ENCODE measurements at places on chromosomes 3 and 15.

GRCh38 chr3:178455226-178455625 lies 81.0 kb upstream of the KCNMB2 start:
- DNase-seq = no peak

- DNase-seq = no peak
Observed at GRCh38 chr3:172224560-172225214, 185.3 kb downstream of the FNDC3B start.

DNA sequence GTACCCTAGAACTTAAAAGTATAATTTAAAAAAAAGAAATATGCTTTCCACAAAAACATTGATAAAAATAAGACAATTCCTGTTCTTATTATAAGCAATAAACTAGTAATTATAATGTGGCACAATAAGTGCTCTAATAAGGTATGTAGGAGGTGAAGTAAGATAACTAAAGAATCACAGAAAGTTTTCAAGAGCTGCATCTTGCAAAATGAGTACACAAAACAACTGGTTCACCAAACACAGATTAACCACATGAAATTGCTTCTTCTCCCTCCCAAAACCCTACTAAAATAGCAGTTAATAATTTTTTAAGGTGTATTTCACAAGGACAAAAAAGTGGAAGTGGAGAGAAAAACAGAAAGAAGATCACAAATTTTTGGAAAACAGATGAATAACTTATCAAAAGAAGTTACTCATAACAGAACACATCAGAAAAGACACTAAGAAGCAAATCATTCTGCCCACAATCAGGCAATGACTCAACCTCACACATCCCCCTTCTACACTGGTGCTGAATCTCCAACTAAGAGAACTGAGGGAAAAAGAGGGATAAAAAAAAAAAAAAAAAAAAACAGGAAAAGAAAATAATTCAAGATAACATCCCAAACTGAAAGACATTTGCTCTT lies 64.2 kb downstream of the TBC1D5 start:
- DNase-seq = peak; percentile 48

DNA sequence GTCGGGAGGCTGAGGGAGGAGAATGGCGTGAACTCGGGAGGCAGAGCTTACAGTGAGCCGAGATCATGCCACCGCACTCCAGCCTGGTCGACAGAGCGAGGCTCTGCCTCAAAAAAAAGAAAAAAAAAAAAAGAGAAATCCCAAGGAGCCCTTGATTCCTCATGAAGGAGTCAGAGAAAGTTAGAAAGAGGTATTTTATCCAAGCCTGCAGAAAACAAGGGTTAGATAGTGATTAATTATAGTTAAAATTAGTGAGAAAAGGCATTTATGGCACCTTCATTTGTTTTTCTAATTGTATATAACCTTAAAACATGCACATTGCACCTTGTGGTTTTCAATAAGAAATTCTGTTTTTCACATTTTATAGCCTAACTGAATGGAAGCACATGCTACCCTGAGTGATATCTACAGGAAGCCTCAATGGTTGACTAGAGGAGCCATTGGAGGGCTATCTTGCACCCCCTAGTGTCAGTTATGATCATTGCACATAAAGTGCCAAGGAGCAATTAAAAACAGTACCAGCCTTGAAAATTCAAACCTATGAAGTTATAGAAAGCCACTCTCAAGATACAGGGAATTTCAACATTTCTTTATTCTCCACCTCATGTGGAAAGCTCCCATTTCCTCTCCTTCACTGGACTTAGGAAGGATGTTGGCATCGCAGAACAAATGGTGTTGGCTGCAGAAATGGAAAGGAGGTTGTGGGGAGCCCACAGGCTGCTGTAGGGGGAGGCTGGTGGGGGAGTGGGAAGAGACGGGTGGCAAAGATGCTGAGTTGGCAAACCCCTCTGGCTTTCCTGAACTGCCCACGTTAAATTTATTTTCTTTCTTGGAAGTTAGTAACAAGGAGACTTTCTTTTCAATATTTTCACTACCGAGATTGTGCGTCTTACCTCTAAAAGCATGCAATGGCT lies 48.5 kb downstream of the ITGA11 start:
- peak; percentile 41 for DNase-seq

- DNase-seq = no peak
Observed at GRCh38 chr3:108145578-108145977, 54.7 kb upstream of the CD47 start.

DNA sequence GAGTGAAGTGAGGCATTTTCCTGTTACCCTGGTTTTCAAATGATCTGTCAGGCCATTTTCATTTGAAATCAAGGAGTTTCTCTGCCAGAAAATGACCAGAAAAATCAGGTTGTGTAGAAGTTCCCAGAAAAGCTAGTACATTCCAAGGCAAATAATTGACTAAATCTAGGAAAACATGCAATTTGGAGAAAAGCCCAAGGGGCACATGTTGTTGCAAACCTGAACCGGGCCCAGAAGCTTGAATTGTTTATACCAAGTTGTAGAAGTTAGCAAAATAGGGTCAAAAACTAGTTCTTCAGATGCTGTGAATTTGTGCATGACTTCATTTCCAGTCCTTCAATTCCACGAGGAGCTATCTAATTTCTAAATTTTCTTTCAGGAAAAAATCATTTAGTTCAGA lies 31.0 kb downstream of the TRIM42 start:
- no peak for DNase-seq

DNA sequence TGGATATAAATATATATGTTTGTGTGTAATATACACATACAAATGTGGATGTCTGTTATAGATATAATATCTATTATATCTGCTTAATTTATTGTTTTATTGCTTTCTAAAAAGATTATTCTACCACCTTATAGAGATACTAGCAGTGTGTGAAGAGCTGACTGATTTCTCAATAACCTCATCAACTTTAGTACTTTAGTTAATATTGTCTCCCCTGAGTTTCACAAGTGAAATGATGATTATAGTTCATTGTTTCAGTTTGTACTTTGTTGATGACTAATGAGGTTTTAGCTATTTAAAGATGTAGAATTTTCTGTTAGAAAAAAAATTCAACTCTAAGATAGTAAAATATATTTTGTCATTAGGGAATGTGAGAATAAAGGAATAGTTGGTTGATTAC lies 11.4 kb downstream of the RSRC1 start:
- DNase-seq = no peak

GRCh38 chr3:48715174-48715800 lies 1.7 kb downstream of the IP6K2 start:
- peak; percentile 52 for DNase-seq

- no peak for DNase-seq
Observed at GRCh38 chr15:73385205-73385604, 16.4 kb upstream of the HCN4 start.

DNA sequence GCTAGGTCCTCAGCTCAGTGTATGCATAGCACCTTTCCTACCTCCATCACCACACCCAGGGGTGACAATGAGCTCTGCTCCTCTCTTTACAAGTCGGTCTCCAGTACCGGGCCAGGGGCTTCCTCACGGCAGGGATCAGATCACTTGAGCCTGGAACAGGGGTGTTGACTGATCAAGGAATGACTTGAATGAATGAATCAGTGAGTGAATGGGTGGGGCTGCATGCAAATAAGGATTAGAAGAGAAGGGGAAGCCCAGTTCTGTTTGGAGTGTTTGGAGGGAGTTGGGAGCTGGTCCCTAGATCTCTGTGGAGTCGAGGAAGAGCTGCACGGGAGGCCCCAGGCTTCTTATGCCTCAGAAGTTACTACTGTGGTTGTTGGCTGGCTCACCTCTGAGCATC lies 87.0 kb downstream of the TMEM266 start:
- no peak for DNase-seq

GRCh38 chr15:46467041-46467440 lies 832.2 kb downstream of the SQOR start:
- no peak for DNase-seq

DNA sequence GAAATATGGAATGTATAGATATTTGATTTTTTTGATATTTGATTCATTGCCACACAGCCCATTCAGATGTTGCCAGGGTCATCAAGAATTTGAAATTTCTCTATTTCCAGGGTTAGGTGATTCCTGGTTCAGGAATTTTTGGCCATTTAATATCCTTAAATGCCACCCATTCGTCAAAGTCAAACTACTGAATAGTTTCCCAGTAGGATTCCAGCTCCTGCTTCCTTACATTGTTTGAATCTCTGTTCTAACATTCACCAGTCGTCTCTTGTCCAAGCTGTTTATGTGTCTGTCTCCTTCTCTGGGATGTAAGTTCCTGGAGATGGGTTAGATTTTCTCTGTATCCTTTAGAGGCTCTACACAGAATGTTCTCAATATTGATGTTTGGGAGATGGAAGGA lies 124.9 kb upstream of the TLE3 start:
- DNase-seq = no peak

DNA sequence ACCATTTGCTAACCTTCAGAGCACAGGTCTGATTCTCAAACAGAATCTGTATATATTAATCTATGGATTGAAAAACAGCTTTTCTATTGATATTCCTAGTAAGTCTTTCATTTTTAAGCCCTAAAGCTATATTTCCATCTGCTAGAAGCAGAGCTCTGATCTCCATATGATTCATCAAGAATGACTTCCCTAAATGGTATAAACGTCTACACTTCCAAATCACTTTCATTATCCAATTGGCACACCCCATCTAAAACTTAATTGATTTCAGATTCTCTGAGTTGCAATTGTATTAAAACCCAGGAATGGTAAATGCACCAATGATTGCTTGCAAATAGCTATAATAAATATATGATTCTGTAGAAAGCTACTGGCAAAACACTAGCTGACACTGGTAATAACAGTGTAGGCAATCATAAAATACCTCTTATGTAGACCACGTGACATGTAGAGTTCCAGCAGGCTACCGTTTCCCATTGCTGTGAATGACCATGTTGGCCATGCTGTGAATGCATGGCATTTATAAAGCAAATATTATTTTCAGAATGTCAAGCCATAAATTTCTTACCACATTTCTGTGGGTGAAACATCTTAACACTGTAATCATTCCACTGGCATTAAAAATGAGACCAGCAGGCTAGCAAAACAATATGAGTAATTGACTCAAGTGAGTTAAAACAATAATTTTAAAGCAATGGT lies 226.0 kb downstream of the ZMAT3 start:
- no peak for DNase-seq

DNA sequence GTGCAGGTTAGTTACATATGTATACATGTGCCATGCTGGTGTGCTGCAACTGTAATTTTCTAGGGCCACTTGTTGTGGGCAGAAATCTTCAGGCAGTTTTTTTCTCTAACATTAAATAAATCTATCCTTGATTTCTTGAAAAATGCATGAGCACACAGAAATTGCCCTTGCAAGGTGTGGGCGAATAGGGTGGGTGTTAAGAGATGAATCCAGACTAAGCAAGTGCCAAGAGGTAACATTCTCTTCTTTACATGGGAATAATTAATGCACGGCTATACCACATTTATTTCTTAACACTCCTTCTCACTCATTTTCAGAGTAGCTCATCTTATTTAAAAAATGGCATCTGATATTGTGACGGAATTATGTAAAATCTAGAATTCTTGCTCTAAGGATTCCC lies 719.6 kb downstream of the AGBL1 start:
- no peak for DNase-seq

GRCh38 chr3:181726351-181727330 lies 14.9 kb downstream of the SOX2 start:
- no peak for DNase-seq

- no peak for DNase-seq
Observed at GRCh38 chr15:90262426-90262825, 3.0 kb upstream of the NGRN start.

GRCh38 chr3:87674397-87675161 lies 384.2 kb downstream of the CGGBP1 start:
- DNase-seq = no peak

DNA sequence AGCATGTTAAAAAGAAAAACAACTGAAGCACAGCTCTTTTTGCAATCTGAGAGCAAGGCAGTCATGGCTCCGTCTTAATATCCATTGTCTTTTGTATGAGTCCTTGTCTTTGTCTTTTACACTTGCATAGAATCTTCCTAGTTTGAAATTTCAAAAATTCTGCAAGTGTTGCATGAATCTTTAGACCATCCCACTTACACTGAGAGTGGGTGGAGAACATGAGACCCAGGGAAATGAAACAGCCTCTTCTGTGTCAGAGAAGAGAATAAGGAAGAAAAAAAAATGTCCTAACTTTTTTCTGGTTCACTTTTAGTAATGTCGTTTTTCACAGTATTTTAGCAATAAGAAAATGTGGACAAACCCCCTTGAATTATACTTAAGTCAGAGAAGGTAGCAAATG lies 12.1 kb upstream of the DCLK3 start:
- no peak for DNase-seq

- no peak for DNase-seq
Observed at GRCh38 chr3:67602816-67603215, 51.6 kb downstream of the SUCLG2 start.

DNA sequence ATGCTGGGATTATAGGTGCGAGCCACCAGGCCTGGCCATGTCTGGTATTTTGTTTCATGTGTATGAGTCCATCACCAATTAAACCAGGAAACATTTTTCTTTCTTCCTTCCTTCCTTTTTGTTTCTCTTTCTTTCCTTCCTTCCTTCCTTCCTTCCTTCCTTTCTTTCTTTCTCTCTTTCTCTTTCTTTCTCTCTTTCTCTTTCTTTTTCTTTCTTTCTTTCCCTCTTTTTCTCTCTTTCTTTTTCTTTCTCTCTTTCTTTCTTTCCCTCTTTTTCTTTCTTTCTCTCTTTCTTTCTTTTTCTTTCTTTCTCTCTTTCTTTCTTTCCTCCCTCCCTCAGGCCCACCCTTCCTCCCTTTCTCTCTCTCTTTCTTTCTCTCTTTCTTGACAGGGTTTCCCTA lies 83.4 kb downstream of the SLC9A9 start:
- no peak for DNase-seq

GRCh38 chr3:53900666-53901331 lies 9.1 kb upstream of the SELENOK start:
- no peak for DNase-seq

DNA sequence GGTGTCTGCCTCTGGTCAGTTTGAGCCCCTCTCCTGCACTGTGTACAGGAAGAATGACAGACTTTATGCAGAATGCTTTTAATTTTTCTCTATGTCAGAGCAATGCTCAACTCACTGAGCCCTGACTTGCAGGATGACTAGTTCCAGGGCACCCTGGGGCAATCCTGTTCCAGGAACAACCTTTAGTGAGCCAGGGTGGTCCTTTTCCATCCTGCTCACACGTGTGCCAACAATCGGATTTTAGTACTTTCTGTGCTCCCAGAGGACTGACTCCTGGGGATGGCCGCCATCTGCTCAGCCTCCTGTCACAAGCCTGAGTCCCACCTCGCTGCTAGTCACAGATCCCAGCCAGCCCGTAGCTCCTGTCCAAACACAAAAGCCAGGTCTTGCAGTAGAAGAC lies 48.2 kb upstream of the ALDH1A3 start:
- no peak for DNase-seq

DNA sequence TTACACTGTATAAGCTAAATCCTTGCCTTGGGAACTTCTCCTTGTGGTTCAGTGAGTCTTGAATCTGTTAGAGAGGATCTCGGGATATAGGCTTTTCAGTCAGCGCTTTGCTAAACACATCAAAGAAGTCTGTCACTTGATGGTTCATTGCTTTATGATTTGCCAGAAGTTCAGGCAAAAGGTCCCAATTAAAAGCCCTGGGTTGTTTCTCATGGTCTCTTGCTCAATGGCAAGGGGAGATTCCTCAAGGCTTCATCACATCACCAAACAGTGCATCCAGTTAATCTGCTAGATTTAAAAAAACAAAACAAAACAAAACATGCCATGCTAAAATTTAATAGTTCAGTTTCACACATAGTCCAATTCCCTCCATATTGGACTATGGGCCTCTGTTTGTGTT lies 114.8 kb downstream of the FILIP1L start:
- DNase-seq = no peak

GRCh38 chr3:192435241-192435640 lies 292.1 kb downstream of the FGF12 start:
- no peak for DNase-seq

All from RKO (cell line).